ENCODE measurements at places on chromosomes 11 and 22.
A peak's percentile ranks its signal among the peaks of the same experiment; 100 is the strongest.

GRCh38 chr11:57244911-57245310 lies 7.9 kb upstream of the APLNR start:
- no peak for DNase-seq

- DNase-seq: no peak
These were observed 9.6 kb downstream of the NEAT1 start for GRCh38 chr11:65432100-65432650.

GRCh38 chr22:38730411-38730871 lies 24.7 kb downstream of the GTPBP1 start:
- no peak for DNase-seq

- DNase-seq: peak; percentile 84
These were observed 10.7 kb upstream of the DSCAML1 start for GRCh38 chr11:117807482-117808327.

DNA sequence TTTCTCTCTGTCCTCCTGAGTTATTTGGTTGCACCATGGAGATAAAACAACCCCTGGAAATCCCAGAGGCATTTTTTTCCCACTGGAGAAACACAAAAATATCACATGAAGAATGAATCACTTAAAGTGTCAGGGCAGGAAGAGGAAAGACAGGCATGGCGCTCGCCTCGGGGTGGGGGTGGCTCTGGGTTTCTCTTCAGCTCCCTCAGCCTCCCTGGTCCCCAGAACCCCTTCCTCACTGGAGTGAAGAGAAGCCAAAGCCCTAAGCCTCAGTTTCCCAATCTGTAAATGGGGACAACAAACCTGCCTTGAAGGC lies 938 bp downstream of the SHISAL1 start:
- DNase-seq: no peak

DNA sequence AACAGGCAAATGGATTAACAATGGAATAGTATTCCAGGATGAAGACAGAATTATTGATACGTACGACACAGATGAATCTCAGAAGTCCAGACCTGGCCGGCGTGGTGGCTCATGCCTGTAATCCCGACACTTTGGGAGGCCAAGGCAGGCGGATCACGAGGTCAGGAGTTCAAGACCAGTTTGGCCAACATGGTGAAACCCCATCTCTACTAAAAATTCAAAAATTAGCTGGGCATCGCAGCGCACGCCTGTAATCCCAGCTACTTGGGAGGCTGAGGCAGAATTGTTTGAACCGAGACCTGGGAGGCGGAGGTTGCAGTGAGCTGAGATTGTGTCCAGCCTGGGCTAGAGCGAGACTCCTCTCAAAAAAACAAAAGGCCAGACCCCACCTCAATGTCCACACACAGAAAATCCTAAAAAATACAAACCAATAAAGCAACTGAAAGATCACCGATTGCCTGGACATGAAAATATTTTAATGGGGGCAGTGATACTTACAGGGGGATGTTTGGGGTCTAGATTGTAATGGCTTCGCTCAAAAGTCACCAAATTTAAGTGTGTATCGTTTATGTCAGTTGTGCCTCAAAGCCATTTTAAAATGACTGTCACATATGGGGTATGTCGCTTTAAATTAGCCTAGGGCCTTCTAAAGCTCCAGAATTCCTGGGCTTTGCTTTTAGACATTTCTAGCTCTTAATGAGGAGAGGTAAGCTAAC lies 3.8 kb downstream of the RPS25 start:
- no peak for DNase-seq

- DNase-seq: no peak
These were observed 13.0 kb downstream of the PAX6 start for GRCh38 chr11:31798057-31798553.

- no peak for DNase-seq
These were observed 180.6 kb downstream of the TBC1D22A start for GRCh38 chr22:46942799-46943785.

DNA sequence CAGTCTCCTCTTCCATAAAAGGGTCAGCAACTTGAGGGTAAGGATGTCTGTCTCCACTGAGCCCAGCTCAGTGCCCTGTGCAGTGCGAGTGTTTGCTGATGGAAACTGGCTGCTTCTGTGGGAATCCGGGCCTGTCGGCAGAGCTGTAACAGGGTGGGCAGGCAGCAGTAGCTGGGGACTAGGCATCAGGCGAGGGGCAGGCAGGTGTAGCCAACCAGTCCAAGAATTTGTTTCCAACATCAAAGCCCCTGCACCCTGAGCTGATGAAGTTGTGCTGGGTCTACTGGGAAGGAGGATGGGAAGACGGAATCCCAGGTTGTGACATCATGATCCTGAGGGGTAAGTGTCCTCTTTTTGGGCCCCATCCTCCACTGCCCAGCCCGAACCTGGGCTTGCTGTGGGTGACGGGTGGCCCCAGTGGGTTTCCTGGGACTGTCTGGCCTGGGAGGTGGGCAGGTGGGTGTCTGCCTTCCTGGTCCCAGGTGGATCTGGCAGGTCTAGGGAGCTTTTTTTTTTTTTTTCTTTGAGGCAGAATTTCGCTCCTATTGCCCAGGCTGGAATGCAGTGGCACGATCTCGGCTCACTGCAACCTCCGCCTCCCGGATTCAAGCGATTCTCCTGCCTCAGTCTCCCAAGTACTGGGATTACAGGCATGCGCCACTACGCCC lies 11.0 kb downstream of the SLC29A2 start:
- no peak for DNase-seq

GRCh38 chr11:59706518-59707285 lies 6.9 kb downstream of the OR10V1 start:
- no peak for DNase-seq

- DNase-seq: no peak
These were observed 88.1 kb upstream of the CCDC90B start for GRCh38 chr11:83374311-83374710.

DNA sequence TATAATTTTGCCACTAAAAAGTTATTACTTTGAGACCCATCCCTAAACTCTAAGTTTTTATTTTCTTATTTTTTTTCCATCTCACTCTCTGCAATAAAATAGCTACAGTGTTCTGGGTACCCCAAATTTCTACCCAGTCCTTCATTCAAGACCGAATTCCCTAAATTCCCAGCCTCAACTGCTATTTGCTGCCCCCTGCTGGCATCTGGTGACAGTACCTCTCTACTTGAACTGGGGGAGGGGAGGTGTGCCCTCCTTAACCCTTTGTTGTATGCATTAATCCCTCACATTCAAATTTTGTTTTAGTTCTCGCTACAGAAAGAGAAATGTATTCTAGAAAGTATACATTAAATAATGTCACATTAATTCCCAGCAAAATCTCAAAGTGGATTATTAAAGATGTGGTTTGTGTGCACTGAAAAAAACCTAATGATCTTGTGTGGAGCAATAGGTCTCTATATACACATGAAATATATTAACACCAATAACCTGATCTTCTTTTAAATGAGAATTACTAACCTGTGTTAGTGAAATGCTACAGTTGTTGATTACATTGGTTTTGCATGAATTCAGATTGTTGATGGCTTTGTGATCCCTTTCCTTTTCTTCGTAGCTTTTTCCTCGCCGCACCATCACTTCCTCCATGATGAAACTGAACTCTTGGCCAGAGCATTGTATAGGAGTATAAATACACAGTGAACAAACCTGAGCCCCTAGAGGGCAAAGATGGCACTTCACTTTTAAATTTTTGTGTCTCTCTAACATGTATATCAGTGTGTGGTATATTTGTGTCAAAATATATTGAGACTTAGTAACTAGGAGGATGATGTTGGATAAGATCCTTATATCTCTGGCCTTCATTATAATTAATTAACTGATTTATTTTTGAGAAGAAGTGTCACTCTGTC lies 590.0 kb downstream of the METTL15 start:
- peak; percentile 20 for DNase-seq

- peak; percentile 23 for DNase-seq
These were observed 550.9 kb upstream of the CCDC90B start for GRCh38 chr11:83836883-83837654.

- no peak for DNase-seq
These were observed 34.3 kb downstream of the ZNF202 start for GRCh38 chr11:123707206-123707605.

- no peak for DNase-seq
These were observed 9.1 kb upstream of the TBC1D22A start for GRCh38 chr22:46753360-46753759.

DNA sequence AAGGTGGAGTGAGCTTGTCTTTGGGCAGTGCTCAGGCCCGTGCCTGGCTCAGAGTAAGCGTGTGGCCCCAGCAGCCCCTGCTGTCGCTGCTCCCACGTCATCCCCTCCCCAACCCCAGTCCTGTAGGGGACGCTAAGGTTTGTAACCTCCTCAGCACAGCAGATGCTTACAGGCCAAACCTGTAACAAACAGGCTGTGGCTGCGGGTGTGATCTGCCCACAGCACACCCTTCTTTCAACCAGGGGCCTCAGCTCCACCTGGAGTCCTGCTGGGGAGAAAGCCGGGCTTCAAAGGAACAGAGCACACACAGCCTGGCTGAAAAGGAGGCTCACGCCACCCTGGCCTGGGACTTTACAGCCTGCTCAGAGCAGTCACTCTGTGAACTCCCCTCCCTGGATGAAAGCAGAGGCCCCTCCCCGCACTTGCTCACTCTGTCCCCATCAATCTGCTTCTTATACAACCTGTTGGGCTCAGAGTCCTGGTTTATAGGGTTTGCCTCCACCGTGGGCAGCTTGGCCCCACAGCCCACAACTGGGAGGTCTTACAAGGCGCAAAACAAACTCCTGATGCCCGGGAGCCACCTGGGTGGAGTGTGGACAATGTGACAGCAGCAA lies 54.3 kb downstream of the SCUBE1 start:
- no peak for DNase-seq

DNA sequence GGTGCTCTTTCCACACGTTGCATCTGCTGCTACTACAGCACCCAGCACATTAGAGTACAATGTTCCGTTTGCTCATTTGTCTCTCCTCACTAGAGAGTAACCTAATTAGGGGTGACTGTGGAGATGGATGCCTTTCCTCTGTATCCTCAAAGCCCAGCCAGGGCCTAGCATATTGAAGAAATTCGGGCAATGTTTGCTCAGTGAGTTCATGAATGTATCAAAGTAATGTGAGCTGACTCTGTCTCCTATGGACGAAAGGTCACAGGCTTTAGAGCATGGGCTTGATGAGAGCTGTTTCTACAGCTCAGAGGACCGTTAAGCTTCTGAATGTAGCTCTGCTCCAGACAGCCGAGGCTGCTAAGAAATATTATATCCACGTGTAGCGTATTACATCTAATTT lies 67.5 kb downstream of the C11orf58 start:
- no peak for DNase-seq

DNA sequence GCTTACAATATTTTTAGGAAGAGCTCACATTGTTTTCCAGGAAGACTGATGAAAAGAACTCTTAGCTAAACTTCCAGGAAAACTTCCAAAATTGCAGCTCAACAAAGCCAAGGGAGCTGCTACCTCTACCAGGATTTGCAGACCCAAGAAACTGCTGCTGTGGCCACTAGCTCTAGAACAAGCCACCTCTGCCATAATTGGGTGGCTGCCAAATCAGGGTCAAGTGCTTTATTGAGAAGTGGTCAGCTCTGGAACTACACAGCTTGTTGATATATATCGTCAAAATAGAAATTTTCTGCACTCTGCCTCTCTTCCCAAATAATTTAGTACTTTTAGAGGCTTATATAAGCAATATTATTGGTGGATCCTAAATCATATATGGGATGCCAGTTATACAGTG lies 371.8 kb upstream of the CHORDC1 start:
- no peak for DNase-seq
